ENCODE measurements at places on chromosomes 11 and 22. TPM values are rescaled to one million over a fixed set of nuclear protein-coding genes. Genes with fewer than 3 reads are reported as not detected.

The IMMP1L gene
- total RNA-seq, result 20.9 TPM

- no peak for DNase-seq
These were observed 48.8 kb upstream of the TTLL12 start for GRCh38 chr22:43235445-43236409.

GRCh38 chr22:41314821-41315220 lies 13.5 kb downstream of the ZC3H7B start:
- DNase-seq, result no peak

GRCh38 chr11:71286701-71287643 lies 34.6 kb upstream of the SHANK2 start:
- no peak for DNase-seq

Measured in activated naive CD4-positive, alpha-beta T cell treated with anti-CD3 and anti-CD28 coated beads, Interleukin-2, amount 50 U/mL, for 72 hours (primary cell).